ENCODE measurements at places on chromosomes 16 and 17.

DNA sequence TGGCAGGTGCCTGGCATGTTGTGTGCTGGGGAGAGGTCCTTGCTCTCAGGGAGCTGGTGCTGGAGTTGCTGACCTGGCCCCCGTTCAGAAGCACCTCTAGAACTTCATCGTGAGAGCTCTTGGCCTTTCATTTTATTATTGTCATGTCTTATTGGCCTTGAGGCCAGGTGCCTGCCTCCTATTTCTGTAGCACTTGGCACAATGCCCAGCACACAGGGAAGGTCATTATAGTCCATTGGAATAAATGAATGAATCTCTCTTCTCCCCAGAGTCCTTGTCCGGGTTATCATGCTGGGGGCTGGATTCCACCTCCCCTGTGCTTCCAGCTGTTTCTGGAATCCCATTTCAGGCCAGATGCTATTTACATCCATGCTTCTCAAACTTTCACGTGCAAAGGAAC is 169.2 kb downstream of the HAPSTR1 start:
- DNase-seq: no peak

DNA sequence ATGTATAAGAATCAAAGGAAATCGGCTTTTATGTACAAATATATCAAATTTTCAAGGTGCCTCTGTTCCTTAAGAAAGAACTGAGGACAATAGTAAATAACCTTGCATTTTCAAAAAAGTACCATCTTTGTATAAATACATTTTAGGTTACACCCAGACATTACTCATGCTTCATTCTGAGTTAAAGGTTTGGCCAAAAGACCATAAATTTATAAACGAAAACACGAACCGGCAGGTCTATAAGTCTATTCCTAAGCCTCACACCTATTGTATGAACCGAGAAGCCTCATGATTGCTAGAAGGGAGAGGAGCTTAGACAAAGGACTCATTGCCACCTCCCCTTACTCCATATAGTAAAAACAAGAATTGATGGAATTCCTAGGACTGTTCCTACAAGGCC is 94.6 kb upstream of the PSMD7 start:
- no peak for DNase-seq

DNA sequence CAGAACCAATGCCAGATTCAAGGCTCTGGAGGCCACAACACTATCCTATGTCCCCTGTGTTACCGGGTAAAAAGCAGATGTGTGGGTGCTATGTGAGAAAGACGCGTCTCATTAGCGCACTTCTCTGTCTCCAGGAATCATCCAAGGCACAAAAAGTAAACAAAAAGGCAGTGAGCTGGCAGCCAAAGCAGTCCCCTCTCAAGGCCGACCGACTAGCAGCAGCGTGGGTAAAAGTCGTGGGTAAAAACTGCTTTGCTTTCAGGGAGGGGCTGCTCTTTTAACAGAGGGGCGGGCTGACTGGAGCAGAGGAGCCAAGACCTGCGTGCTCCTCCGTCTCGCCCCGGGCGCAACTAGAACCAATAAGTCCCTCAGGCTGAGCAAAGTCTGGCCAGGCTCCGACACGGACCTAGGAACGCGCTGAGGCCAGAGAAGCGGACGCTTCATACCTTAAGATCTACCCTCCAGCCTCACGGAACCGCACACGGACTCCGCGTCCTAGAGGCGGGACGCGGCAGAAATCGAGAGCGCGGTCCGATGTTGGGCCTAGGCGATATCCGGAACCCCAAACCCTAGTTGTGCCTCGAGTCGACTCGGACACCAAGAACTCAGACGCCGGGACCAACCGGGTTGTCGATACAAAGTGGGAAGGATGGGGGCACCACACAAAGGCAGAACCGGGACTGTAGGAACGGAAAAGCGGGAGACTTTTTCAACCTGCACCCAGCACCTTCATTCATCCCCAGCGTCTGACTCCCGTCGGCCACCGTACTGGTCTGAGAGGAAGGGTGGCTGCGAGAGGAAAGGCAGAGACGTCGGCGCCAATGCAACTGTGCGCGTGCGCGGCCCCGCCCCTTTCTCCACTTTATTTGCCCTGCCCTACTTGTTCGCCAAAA is at the start of gene INTS2:
Gene INTS2 (minus strand): TSS at position 775 of the 893 bp plus-strand sequence. CDS start 1,338 bp downstream, outside the sequence.
- peak; percentile 92 for DNase-seq

DNA sequence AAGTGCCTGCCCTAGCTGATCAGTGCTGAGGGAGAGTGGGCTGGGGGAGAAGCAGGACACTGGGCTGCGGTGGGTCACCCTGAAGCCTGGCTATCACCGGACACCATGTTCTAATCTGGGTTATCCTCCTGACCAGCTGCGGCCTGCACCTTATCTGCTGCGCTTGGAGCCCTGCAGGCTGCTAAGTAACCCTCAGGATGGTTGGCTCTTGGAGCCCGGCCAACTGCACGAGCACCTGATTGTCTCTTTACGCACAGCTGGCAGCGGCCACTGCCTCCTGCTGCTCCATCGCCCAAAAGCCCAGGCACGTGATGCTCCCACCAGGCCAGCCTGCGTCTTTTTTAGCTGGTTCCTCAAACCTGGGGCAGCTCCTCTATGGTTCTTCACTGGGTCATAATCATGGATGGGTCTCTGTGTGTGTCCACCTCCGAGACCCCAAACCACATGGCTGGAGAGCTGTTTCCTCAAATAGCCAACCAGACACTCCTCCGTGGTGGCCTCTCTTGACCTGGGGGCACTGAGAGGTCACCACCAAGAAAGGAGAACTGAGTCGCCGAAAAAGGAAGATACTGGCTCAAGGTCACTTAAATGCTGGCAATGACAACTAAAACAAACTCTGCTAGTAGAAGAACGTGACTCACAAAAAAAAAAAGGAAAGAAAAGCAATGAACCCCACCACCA is 21.7 kb downstream of the SPHK1 start:
- DNase-seq: no peak

DNA sequence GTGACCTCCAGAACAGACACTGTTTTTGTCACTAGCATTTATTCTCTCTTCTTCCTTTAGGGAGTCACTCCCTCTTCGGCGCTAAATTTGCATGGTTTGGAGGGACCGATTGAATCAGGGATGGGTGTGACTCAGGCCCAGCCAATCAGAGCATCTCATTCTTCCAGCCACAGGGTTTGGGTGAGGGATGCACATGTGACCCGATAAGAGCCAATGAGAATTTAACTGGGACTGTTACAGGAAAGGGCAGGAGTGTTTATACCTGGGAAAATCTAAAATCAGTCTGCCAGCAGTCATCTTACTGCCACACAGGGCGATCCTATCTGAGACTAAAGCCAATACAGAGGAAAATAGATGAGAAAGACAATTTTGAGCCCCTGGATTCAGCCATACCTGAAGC is 351.2 kb upstream of the ERCC4 start:
- no peak for DNase-seq

DNA sequence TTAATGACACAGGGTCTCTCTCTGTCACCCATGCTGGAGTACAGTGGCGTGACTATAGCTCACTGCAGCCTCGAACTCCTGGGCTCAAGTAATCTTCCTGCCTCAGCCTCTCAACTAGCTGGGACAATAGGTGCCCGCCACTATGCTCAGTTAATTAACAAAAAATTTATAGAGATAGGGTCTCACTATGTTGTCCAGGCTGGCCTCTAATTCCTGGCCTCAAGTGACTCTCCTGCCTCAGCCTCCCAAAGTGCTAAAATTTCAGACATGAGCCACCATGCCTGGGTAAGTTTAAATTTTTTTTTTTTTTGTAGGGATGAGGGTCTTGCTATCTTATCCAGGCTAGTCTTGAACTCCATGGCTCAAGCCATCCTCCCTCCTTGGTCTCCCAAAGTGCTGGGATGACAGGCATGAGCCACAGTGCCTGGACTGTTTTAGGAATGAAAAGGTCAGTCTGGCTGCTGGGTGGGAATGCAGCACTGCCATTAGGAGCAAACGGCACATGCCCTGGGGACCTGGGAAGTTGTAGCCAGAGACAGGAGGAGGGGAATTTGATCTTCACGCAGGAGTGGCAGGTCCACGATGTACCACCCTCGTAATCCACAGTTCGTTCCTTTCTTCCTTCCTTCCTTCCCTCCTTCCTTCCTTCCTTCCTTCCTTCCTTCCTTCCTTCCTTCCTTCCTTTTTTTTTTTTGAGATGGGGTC is 106.7 kb downstream of the HAPSTR1 start:
- DNase-seq: no peak

GRCh38 chr17:74786431-74787055 is 10.4 kb upstream of the NAT9 start:
- no peak for DNase-seq

GRCh38 chr17:61002316-61002736 is 324.7 kb downstream of the BCAS3 start:
- DNase-seq: peak; percentile 28

- no peak for DNase-seq
These were observed 746 bp downstream of the GNAO1 start for GRCh38 chr16:56191835-56192634.

GRCh38 chr17:42405963-42406495 is 17.0 kb downstream of the CAVIN1 start:
- DNase-seq: no peak

DNA sequence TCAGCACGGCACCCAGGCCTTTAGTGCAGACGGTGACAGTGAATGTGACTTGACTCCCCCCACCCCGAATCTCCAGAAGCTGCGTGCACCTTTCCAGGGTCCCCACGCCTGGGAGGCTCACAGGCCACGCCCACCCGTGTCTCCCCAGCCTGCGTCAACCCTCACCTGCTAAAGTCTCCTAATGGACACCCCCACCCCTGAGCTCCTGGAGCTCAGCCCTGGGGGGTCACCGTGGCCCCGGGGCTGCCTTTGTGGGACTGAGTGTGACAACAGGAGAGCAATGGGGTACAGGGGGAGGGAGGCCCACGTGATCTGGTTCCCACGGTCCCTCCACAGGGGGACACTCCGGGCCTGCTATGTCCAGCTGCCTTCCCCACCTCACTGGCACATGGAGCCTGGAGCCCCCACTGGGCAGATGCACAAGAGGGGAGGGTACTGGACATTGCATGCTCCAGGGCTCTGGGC is 7.4 kb upstream of the FASN start:
- no peak for DNase-seq

- no peak for DNase-seq
These were observed 15.6 kb upstream of the NKD1 start for GRCh38 chr16:50532576-50532975.

DNA sequence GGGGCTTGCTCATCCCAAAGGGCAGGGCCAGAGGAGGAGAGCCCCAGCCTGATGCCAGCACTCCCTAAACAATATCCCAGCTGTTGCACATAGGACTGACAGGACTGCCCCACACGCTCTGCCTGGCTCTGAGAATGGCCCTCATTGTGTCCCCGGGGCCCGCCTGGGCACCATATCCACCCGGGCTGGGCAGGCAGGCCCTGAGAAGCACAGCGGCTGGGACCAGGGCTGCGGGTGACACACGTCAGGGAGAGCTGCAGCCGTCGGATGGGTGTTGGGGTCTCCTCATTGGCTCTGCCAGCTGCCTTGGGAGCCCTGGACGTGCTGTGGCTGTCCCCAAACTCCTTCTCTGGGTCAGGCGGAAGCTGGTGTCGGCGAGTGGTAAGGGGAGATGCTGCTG is 4.2 kb downstream of the BCAR1 start:
- no peak for DNase-seq
